ENCODE measurements at places on chromosomes 12 and 14.

GRCh38 chr14:89227496-89227836, 189.6 kb downstream of the FOXN3 start:
- no peak for DNase-seq

DNA sequence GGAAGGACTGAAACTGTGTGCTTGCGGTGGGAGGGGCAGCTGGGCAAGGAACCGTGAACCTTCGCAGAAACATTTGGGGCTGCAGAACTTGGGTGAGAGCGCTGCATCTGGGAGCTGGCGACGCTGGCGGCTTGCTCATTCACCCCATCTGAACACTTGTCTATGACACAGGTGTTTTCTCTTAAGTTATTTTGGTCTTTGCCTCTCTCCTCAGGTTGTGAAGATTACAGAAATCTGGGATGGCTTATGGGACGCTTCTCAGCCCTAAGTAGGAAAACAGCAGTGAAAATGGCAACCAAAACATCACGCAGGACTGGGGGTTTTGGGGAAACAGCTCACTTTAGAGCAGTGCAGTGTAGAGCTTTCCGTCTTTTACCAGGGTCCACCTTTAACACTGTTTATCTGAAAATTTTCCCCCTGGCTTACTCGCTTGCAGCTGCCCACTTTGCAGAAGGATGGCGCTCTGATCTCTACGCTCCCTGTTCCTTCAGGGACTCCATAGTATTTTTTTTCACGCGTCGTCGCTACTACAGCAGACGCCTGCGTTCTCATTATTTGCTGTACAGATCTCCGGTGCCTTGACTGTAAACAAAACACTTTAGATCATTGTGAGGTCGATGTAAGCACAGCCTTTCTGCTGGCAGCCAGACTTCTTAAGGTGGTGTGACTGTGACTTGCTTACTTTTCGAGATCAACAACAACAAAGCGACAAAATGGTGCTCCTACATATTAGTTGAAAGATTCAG, 2.7 kb upstream of the CDKN1B start:
- no peak for DNase-seq

- DNase-seq, result no peak
These were observed 6.0 kb upstream of the HRK start for GRCh38 chr12:116887244-116887643.

- no peak for DNase-seq
These were observed 7.3 kb downstream of the YEATS4 start for GRCh38 chr12:69366796-69367195.

DNA sequence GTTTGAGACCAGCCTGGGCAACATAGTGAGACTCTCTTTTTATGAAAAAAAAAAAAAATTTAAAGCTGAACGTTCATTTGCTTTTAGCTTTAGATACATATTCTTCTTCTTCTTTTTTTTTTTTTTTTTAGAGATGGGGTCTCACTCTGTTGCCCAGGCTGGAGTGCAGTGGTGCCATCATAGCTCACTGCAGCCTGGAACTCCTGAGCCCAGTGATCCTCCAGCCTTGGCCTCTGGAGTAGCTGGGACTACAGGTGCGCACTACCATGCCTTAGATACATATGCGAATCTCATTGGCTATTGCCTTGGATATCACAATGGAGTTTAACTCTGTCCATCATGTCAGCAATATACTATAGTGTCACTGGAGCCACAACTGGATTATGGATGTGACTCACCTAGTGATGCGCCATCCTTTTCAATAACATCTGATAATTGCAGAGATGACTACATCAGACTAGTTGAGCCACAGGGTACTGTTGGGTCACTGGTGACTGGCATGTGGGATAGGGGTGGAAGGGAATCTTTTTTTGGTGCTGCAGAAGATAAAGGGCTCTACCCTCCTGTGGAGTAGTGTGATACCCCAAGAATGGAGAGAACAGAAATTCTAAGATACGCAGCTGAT, 2.7 kb upstream of the ADIPOR2 start:
- DNase-seq, result no peak

- DNase-seq, result no peak
These were observed 7.8 kb upstream of the CD163L1 start for GRCh38 chr12:7451756-7452155.

DNA sequence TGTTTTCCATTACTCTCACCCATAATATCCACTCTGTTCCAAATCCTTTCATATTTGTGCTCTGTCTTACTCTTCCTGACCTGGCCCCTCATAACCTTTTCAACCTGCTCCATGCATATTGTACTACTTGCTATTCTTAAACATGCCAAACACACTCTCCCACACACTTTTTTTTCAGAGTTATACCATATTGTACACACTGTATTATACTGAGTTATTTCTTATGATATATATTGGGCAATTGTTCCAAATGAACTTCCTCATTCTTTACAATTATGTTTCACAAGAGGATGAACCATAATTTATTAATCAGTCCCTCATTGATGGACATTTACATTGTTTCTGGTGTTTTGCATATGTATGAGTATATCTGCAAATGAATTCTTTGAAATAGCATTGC, 18.5 kb downstream of the ATL1 start:
- DNase-seq, result no peak

DNA sequence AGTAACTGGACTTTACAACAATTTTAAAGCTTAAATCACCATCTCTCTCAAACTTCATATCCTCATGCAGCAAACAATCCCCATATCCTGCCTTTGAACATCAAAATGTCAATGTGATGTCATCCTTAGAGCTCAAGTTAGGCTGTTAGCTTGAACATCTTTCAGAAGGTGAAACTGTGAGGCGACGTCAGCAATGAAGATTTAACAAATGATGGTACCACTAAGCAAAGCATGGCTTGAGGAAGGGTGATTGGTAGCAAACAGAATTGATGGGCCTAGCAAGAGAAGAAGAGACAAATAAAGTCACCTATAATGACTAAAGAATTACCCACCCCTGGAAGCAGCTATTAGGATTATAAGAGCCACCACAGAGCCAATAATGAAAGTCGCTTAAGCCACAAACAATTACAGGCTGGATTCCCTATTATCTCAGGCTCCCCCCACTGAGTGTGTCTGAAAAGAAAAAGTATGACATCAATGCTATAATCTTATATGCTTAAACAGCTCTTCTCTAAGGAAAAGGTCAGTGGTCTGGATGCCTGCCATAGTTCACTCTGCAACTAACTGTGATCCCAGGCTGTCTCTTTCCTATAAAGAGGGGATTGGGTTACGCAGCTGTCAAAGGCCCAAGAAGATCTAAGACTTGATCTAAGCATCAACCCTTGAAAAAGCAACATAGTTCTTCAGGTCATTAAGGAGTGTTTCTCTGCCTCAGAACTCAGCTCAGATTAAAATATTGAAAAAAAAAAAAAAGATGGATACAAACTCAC, 18.1 kb downstream of the EGLN3 start:
- no peak for DNase-seq

DNA sequence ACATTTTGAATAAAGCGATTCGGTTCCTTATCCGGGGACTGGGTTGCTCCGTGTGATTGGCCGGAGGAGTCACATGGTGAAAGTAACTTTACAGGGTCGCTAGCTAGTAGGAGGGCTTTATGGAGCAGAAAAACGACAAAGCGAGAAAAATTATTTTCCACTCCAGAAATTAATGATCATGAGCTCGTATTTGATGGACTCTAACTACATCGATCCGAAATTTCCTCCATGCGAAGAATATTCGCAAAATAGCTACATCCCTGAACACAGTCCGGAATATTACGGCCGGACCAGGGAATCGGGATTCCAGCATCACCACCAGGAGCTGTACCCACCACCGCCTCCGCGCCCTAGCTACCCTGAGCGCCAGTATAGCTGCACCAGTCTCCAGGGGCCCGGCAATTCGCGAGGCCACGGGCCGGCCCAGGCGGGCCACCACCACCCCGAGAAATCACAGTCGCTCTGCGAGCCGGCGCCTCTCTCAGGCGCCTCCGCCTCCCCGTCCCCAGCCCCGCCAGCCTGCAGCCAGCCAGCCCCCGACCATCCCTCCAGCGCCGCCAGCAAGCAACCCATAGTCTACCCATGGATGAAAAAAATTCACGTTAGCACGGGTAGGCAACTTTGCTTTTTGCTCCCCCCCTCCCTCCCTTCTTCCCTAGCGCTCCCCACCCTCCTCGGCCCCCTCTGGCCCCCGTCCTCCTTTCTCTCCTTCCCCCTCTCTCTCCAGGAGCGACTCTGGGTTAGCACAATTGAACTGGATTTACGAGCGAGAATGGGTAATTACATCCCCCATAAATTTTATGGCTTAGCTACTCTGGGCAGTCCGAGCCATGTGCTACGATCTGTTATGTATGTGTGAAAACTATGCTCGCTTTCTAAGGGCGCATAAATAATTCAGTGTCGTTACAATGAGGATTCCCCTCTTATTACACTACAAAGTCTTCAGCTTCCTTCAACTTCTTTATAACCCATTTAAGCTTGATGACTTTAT, at the start of gene HOXC4:
Gene HOXC4 (plus strand): TSS at position 85 of the 991 bp plus-strand sequence. CDS start 88 bp downstream, at position 173.
- DNase-seq, result no peak

- peak; percentile 19 for DNase-seq
These were observed at the start of gene ATL1 for GRCh38 chr14:50559990-50560930. TSS of gene ATL1 (plus strand) at chr14:50560145. CDS start at chr14:50560266, 121 bp downstream.

GRCh38 chr12:123717350-123717749, 5.2 kb downstream of the ATP6V0A2 start:
- DNase-seq, result no peak

DNA sequence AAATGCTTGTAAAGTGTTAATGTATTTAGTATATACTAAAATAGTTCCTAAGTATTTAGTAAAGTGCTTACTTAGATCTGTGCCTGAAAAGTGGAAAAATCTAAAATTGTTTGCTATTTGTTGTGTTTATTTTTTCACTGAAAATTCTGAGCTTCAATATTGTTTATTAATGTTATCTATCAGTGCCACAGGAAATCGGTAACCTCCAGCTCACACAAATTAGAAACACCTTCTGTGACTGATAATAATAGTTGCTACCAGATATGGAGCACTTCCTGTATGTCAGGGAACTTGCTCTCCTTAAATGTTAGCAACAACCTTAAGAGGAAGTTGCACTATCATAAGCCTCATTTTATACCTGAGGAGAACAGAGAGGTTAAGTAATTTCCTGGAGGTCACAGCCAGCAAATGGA, 723 bp upstream of the LRP10 start:
- DNase-seq, result no peak

DNA sequence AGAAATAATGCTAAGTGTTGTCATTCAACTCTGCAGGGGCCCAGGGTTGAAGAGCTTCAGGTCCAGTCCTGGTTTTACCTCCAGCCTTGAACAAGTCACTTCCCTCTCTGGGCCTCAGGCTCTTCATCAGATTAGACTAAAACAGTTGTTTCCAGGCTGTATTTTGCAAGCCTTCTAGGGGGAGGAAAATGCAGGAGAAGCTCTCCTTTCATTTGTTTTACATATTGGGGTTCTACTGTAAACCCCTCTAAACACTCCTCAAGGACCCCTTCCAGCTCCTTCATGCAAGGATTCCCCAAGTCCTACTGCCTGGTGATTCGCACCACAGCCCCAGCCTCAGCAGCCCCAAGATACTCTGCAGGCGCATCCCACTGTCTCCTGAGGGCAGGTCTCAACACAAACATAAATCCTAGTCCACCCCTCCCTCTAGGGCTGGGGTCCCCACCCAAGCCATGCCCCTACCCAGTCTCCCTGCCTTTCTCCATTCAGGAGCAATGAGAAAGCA, 2.7 kb downstream of the SDR9C7 start:
- DNase-seq, result no peak

GRCh38 chr14:95313707-95314106, 6.0 kb downstream of the CLMN start:
- no peak for DNase-seq

DNA sequence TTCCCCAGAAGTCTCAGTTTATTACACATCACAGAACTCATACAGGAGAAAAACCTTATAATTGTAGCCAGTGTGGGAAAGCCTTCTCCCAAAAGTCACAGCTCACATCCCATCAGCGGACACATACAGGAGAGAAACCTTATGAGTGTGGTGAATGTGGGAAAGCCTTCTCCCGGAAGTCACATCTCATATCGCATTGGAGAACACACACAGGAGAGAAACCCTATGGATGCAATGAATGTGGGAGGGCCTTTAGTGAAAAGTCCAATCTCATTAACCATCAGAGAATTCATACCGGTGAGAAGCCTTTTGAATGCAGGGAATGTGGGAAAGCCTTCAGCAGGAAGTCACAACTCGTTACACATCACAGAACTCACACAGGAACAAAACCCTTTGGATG, 20.1 kb downstream of the ZNF84 start:
- DNase-seq, result no peak

DNA sequence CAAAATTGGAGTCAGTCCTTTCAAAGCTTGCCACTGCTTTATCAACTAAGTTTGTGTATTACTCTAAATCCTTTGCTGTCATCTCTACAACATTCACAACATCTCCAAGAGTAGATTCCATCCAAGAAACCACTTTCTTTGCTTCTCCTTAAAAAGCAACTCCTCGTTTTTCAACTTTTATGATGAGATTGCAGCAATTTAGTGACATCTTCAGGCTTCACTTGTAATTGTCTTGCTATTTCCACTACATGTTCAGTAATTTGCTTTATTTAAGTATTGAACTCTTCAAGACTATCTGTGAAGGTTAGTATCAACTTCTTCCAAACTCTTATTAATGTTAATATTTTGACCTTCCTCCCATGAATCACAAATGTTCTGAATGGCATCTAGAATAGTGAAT, 747.9 kb downstream of the TMTC2 start:
- no peak for DNase-seq

DNA sequence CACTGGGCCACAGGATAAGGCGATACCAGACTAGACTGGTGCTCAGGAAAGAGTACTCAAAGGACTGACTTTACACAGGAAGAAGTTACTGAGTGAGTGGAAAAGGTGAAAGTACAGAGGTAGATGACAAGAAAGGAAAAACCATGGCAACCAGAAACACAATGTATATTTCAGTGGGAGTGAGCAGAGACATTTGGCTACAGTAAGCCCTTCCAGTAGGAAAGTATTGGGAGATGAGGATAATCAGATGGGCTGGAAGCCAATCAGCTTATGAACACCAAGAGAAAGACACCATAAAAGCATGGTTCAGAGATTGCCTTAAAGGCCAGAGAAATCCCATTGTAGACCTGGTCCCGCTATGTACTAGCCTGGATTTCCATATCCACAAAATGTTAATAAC, 51.6 kb downstream of the TMTC1 start:
- DNase-seq, result no peak

DNA sequence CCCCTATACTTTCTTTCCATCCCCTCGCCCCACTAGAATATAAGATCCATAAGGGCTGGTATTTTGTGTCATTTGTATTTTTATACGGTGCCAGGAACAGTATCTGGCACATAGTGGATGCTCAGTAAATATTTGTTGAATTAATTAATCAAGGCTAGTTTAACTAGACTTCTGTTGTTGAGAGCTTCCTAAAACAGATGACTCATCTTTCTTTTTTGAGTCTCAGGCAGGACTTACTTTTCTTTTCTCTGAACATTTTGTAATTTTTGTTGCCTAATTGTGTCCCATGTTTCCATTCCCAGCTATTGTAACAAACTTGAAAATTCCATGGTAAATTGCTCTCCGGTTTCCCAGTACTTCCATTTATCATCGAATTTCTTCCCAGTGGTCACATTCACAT, 16.7 kb downstream of the STK38L start:
- no peak for DNase-seq
